ENCODE measurements at places on chromosomes 5 and 9.
A peak's percentile ranks its signal among the peaks of the same experiment; 100 is the strongest.

GRCh38 chr9:30609713-30610112 lies 1774.7 kb upstream of the ACO1 start:
- DNase-seq, result peak; percentile 2

DNA sequence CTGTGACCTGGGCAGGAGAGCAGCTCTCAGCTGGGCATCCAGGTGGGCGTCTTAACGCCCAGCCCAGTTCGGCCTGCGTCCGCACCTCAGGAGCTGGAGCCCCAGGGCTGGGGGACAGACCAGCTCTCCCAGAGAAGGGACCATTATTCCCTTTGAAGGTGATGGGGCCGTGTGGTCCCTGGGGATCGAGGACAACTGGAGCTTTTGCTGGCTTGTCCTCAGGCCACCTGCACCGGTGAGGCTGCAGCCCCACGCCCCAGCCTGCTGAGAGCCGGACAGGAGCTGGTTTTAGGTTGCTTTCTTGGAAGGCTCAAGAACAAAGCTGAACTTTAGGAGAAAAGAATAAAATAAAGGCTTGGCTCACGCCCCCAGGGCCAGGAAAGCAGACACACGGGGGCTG lies 40.9 kb downstream of the NACC2 start:
- DNase-seq, result no peak

GRCh38 chr5:146337264-146337904 lies 1.3 kb upstream of the POU4F3 start:
- no peak for DNase-seq

- no peak for DNase-seq
Observed at GRCh38 chr9:105305856-105306255, 61.4 kb downstream of the SLC44A1 start.

- peak; percentile 21 for DNase-seq
Observed at GRCh38 chr9:6305954-6306563, 22.1 kb upstream of the TPD52L3 start.

DNA sequence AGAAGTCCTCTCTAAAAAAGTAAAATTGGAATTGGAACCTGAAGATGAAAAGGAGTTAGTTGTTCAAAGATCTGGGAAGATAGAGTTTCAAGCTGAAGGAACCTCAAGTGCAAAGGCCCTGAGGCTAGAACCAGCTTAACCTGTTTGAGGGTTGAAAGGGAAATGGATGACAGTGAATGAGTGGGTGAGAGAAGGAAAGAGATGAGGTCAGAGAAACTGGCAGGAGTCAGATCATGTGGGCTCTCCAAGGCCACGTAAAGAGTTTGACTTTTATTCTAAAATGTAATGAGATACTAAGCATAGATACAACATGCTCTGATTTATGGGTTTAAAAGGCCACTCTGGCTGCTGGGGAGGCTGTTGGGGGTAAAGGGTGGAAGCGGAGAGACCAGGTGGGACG lies 2.5 kb upstream of the RAD23B start:
- DNase-seq, result no peak

DNA sequence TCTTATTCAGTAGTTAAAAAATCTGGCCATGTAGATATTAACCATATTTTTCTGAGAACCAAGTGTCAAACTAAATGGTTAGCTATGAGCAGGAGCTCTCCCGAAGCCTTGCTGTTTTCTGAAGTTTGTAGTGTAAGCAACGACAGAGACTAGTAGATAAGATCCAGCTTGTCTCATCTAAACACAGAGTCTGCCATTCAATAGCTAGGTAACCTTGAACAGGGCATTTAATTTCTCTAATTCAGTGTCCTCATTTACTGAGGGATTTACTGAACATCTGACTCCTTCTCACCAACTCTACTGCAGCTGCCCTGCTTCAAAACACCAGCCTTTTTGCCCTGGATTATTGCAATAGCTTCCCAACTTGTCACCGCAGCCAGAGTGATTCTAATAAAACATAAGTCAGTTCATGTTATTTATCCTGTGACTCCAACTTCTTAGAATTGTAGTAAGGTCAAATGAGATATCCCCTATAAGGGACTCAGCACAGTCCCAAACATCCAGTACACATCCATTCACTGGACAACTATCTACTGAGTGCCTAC lies 337.0 kb downstream of the PLK2 start:
- no peak for DNase-seq

- no peak for DNase-seq
Observed at GRCh38 chr9:134701581-134702259, 60.1 kb downstream of the COL5A1 start.

GRCh38 chr5:81750308-81751008 lies 439 bp downstream of the SSBP2 start:
- DNase-seq, result no peak

- no peak for DNase-seq
Observed at GRCh38 chr5:135040034-135040332, 6.0 kb upstream of the PITX1 start.

GRCh38 chr5:79973511-79973910 lies 17.6 kb downstream of the MTX3 start:
- DNase-seq, result no peak

GRCh38 chr9:36035006-36035405 lies 1.7 kb upstream of the RECK start:
- peak; percentile 87 for DNase-seq

DNA sequence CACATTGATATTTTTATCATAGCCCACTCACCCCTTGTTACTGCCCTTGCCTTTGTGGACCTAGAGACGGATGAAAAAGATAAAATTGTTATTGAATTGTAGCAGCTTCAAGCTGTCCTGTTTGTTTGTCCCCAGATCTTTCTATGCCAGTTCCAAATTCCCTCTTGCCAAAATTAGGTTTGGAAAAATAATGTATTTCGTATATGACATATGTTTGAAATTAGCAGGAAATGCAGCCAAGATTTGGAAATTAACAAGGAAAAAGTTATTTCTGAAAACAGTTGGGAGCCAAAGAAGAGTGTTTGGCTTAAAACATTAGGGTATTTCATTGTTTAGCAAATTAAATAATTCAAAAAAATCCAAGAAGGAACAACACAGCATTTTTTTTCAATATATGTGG lies 33.5 kb downstream of the SPATA31D1 start:
- no peak for DNase-seq

GRCh38 chr5:84597904-84598303 lies 213.2 kb upstream of the EDIL3 start:
- no peak for DNase-seq

- peak; percentile 81 for DNase-seq
Observed at GRCh38 chr9:94086486-94087345, 2.5 kb downstream of the PTPDC1 start.

DNA sequence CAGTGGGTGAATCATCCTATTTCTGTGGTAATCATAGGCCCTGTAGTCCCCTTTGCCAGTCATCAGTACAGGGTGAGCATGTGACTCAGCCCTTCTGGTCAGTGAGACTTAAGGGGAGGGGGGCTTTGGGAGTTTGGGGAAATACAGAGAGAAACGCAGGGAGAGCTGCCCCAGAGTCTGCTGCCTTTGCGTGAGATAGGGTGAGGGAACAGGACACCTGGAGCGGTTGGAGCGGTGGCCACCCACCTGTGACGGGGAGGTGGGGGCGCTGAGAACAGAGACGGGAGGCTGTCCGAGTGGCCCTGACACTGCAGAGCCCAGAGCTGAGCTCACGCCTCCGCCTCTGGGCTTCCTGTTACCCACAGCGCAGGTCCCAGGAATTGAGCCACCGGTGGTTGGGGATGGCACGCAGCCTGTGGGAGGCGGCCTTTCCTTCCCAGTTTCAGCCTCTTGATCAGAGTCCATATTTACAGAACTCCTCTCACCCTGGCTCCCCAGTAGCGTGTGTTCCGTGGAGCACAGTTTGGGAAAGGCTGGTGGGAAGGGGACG lies 92.0 kb upstream of the ERCC6L2 start:
- DNase-seq, result peak; percentile 63

DNA sequence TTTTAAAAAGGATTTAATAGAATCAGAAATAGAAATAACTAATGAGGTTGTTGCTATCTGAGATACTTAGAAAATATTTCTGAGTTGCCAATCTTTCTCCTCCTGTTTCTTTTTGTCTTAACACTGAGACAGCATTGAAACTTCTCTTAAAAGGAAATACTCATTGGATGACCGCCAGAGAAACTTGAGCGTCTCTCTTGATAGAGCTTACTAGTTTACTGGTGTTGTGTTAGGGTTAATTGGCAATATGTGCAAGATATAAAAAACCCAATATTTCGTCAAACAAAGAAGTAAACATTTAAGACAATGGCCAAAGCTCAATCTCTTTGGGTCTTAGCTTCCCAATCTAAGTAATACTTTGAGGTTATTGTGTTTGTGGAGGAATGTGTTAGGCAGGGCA lies 176.4 kb upstream of the CHD1 start:
- DNase-seq, result peak; percentile 8

- DNase-seq, result peak; percentile 26
Observed at GRCh38 chr9:26870292-26870691, 22.3 kb downstream of the CAAP1 start.

DNA sequence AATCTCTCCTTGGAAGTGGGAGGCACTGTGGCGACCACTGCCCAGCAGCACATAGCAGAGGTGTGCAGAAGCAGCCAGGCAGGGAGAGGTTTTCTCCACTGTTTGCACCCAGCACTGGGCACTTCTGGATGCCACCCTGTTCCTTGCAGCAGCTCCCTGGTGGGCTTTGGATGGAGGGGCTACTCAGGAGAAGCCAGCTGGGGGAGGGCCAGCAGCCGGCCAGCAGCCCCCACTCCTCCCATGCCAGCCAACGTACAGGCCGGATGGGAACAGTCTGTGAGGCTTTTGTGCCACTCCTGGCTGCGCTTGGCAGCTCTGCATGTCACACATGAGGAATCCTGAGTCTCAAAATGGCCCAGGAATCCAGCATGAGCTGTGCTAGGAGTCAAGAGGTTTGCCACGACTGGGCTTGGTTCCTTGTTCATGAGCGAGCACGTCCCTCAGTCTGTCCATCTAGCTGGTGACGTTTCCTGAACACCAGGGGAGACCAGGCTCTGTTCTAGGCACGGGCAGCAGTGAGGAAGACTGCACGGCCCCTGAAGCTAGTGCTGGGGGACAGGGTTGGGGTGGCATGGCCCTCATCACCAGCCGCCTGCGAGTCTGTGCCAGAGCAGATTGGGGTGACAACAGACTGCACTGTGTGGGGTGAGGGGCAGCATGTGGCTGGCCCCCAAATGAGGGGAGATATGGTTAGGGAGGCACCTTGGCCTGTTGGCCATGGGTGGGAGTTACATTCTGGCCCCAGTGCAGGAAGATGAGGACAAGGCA lies 10.1 kb downstream of the PHF2 start:
- no peak for DNase-seq

DNA sequence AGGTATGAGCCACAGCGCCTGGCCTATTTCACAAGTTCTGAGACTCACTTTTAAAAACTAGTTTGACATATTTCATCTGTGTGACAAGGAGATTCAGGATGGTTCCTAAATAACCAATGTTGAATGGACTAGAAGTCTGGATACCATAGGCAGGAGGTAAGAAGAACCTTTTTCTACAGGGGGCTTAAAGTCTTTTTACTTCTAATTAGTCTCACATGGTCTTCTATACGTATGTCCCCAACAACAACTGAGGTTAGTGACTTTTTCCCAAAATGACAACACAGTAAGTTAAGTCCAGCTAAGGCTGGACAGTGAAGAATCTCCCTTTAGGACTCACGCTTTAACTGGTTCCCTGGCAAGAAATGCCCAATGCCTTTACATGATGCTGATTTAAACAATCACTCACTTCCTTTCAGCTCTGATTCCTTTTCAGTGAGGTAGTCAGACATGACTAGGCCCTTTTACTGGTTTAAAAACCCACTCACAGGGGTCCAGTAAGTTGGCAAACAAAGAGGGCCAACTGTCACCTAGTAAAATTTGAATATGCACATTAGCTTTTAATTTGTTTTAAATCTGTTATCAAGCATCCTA lies 12.1 kb upstream of the HAUS6 start:
- peak; percentile 31 for DNase-seq

GRCh38 chr9:96491079-96491879 lies 41.3 kb downstream of the HABP4 start:
- no peak for DNase-seq

DNA sequence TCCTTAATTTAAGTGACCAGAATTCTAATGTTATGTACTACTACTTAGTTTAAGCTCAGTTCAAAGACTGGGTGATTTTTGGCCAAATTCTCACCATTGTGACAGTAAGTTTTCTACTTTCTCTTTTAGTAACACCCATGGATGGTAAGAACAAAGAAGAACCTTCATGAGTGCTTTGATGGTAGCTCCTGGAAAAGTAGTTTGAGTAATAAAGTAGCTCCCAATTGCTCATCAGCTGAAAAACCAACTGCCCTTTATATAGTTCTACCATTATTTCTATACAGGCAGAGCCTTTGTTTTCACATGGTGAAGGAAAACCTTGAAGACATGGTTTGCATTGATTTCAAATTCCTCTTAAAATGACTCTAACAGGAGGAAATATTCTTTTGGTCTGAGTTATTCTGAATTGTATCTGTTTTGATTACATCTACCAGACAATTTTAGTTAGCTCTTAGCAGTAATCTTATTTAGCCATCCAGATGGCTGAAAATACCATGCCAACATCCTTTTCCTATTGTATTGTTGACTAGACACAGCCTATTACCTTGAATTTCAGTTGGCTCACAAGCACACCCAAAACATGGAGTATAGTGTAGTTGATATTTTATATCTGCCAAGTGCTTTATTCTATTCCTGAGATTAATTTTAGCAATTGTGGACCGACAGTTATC lies 23.7 kb upstream of the STARD4 start:
- DNase-seq, result no peak

DNA sequence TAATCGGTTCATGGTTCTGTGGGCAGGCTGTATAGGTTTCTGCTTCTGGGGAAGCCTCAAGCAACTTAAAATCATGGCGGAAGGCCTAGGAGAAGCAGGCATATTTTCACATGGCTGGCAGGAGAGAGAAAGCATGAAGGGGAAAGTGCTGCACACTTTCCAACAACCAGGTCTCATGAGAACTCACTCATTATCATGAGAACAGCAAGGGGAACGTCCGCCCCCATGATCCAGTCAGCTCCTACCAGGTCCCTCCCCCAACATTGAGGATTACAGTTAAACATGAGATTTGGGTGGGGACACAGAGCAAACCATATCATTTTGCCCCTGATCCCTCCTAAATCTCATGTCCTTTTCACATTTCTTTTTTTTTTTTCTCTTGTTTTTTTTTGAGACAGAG lies 82.1 kb downstream of the EHMT1 start:
- DNase-seq, result no peak

GRCh38 chr5:5381310-5381913 lies 41.1 kb upstream of the ICE1 start:
- DNase-seq, result peak; percentile 29

DNA sequence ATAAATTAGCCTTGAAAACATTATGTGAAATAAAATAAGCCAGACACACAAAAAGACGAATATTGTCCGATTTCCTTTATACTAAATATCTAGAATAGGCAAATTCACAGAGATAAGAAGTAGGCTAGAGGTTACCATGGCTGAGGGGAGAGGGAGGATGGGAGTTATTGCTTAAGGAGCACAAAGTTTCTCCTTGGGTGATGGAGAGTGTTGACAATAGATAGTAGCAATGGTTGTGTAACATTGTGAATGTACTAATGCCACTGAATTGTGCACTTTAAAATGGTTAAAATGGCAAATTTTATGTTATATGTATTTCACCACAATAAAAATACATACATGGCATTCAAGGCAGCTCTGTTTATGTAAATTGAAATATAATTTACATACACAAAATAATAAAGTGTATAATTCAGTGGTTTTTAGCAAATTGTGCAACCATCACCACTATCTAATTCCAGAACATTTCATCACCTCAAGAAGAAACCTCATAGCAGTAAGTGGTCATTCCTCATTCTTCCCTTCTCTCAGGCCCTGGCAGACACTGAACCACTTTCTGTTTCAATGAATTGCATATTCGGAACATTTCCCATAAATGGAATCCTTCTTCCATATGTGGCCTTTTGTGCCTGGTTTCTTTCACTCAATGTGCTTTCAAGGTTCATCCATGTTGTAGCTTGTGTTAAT lies 59.2 kb downstream of the NDST1 start:
- peak; percentile 84 for DNase-seq

- no peak for DNase-seq
Observed at GRCh38 chr5:135833961-135834638, 363 bp upstream of the SLC25A48 start.
